ENCODE measurements at places on chromosomes 5 and 9.

DNA sequence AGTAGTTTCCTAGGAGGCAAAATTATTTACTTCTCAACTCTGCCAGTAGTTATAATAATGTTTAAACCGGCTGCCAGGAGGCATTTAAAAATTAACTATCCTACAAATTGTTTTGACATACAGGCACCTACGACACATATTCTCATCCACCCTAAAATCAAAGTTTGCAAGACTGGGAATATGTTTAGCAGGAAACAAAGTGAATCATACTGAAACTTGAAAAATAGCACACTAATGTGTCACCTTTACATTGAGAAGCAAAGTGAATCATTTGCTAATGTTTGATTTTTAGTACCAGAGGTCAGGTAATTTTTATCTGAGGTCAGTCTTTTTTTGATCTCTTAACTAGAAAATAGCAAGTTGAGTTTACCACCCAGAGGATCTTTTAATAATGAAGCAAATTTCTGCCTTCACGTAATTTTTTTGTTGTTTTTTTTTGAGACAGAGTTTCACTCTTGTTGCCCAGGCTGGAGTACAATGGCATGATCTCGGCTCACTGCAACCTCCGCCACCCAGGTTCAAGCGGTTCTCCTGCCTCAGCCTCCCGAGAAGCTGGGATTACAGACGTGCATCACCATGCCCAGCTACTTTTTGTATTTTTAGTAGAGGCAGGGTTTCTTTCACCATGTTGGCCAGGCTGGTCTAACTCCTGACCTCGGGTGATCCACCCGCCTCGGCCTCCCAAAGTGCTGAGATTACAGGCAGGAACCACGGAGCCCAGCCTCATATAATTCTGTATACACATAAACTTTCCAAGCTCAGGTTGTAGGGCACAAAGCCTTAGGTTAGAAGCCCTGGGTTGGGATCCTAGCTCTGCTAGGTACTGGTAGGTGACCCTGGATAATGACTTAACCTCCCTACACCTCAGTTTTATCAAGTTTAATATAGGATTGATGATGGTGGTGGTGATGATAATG, 124.3 kb downstream of the UGCG start:
- no peak for DNase-seq

DNA sequence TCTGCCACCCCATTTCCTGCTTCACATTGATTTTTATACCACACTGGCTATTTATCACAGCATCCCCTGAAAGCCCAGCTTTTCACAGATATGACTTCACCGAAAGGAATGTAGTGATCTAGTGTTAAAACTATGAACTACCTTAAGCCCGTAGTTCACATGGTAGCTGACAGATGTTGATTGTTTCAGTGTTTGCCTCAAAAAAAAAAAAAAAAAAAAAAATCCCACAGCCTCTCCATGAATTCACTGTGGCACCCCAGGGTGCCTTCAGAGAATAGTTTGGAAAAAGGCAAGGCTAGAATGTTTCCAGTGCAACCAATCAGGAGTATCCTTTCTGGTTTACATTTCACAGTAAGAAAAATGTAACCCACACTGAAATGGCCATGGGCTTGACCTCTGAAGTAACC, 37.1 kb downstream of the GLIS3 start:
- no peak for DNase-seq

DNA sequence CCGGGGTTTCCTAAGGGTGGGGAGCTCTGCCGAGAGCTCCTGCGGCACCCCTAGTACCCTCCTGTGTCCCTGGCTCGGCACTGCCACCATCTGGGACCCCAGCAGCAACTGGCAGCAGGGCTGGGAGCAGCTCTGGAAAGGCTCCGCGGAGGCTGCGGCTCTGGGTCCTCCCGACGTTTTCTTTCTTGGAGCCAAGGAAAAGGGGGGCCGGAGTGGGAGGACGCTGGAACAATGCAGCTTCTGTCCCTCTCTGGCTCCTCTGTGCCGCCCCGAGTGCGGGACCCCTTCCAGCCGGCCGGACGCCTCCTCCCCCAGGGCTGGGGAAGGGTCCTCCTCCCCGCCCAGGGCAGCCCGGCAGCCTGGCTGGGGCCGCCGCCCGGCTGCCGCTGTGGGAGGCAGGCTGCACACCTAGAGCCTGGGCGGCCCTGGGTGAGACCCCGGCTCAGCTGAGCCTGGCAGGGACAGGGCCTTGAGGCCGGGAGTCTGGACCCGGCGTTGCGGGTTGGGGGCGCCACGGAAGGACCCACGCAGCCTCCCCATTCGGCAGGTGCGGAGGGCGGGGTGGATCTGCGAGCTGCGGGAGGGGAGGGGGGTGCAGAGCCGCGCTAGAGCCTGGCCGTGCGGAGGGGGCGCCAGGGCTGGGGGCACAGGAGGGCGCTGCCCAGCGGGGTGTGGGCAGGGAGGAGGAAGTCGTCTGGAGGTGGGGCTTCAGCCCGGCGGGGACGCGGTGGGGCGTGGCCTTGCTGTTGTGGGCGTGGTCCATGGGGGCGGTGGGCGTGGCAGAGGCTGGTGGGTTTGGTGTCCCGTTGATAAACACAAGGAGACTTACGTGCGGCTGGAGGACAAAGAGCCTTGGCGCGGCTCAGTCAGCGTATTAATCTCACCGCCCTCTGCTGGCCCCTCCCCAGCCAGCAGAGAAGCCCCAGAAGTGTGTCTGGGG, 15.1 kb downstream of the GPSM1 start:
- no peak for DNase-seq

GRCh38 chr9:138072161-138072842, 194.7 kb downstream of the CACNA1B start:
- no peak for DNase-seq

DNA sequence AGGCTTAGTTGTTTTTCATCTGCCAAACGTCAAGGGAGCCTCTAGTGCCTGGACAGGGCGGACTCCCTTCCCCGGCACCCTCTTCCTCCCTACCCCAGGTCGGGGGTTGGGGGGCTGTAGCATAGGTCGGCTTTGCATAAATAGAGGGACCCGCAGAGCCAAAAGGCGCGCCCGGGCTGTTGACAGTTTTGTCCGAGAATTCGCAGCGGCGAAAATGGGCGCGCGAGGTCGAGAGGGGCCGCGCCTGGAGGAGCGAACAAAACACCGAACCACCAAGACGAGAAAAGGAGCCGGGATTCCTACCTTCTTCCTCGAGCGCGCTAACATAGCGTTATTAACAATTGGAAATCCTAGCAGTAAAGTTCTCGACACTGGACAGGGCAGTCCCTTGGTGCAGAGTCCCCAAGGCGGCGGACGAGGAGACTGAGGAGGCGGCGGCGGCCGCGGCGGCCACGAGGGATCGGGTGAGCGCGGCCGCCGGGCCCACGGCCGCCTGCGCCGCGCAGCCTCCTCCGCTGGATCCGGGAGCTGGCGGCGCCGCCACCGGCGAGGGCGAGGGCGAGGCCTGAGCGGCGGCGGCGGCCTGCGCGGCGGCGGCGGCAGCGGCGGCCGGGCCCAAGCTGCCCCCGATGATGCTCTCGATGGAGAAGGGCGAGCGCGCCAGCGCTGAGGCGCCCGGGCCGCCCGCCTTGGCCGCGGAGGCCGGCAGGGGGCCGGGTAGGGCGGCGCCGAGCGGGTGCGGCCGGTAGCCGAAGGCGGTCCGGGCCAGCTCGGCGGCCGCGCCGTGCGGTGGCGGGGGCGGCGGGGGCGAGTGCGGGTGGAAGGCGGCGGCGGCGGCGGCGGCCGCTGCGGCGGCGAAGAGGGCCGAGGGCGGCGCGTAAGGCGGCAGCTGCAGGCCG, 1.7 kb downstream of the FOXD1 start:
- DNase-seq, result no peak

DNA sequence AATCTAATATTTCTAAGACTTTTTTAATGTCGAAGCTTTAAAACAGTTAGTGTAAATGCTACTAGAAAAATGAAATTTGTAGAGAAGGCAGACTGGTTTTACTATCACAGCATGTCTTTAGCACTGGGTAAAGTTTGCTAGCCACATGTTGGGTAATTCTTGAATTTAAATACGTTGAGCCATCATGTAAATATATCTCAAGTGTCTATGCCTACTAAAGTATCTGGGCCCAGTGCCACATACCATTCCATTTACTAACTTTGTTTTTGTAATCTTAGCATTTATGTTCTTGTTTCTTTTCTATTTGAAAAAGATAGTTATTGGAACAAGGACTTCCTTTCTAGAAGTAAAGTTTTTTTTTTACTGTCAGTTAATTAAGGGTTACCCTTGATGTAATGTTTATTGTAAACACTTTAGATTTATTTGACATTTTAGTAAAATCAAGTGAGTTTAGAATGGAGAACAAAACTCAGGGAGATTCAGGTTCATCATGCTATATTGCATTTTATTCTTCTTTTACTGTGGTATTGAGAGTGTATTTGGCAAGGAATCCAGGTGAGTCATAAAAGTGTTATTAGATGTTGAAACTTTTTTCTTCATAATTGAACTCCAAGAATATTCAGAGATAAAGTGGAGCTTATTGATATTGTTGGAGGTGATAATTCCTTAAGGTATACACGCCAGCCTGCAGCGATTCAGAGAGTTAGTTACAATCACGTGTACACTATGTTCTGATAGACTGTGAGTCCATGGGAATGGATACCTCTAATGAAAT, 182.4 kb downstream of the CCDC171 start:
- no peak for DNase-seq

DNA sequence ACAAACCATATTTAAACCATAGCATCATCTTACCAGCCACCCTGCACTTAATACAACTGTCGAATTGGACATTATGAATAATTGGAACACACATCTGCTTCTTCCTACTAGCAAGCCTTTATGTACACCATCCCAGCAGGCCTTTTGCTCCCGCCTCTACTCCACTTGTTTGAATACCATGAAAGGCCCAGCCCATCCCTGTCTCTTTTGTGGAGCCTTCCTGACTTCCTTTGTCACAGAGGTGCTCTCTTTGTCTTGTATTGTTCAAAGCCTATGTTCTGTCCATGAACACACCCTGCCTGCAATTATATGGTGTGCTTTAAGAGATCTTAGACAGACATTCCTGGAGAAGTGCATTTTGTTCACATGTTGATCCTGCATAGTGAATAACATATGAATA, 465.7 kb downstream of the DIRAS2 start:
- peak; percentile 98 for DNase-seq

- no peak for DNase-seq
These were observed 20.6 kb upstream of the F2R start for GRCh38 chr5:76695346-76695745.

Measured in SHP77 (cell line).